ENCODE measurements at places on chromosomes 1 and 21.
A peak's percentile ranks its signal among the peaks of the same experiment; 100 is the strongest.

DNA sequence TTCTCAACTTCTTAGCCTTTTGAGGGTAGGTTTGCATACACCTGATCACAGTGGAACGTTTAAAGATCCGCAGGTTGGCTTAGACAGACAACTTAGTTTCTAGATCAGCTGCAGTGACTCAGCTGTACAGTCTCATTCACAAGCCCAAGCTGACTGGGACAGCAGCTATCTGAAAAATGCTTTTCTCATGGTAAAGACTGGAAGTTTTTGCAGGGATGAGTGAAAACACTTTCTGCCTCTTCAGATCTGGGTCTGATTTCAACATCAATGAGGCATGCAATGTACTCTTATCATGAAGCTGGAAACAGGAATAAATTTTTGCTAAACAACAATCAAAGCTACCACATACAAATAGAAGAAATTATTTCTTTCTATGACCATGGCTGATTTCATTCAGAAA lies 61.1 kb upstream of the PTBP2 start:
- H3K36me3 ChIP-seq: no peaks in the 10 kb centered on the region
- no peaks in the 10 kb centered on the region for H3K27me3 ChIP-seq
- no peak overlapping the region for H3K27ac ChIP-seq
- DNase-seq: no peak
- no peak overlapping the region for H3K4me3 ChIP-seq

- DNase-seq: no peak
- H3K27ac ChIP-seq: no peak overlapping the region
- H3K4me3 ChIP-seq: no peak overlapping the region
- H3K27me3 ChIP-seq: peaks cover 3% of the 10 kb centered on the region
- H3K4me1 ChIP-seq: no peaks in the 10 kb centered on the region
These were observed 10.9 kb downstream of the PADI2 start for GRCh38 chr1:17108360-17108759.

GRCh38 chr1:30505853-30506252 lies 217.5 kb downstream of the MATN1 start:
- no peak overlapping the region for H3K27ac ChIP-seq
- no peak overlapping the region for H3K4me3 ChIP-seq
- no peaks in the 10 kb centered on the region for H3K36me3 ChIP-seq
- no peaks in the 10 kb centered on the region for H3K27me3 ChIP-seq
- DNase-seq: no peak

DNA sequence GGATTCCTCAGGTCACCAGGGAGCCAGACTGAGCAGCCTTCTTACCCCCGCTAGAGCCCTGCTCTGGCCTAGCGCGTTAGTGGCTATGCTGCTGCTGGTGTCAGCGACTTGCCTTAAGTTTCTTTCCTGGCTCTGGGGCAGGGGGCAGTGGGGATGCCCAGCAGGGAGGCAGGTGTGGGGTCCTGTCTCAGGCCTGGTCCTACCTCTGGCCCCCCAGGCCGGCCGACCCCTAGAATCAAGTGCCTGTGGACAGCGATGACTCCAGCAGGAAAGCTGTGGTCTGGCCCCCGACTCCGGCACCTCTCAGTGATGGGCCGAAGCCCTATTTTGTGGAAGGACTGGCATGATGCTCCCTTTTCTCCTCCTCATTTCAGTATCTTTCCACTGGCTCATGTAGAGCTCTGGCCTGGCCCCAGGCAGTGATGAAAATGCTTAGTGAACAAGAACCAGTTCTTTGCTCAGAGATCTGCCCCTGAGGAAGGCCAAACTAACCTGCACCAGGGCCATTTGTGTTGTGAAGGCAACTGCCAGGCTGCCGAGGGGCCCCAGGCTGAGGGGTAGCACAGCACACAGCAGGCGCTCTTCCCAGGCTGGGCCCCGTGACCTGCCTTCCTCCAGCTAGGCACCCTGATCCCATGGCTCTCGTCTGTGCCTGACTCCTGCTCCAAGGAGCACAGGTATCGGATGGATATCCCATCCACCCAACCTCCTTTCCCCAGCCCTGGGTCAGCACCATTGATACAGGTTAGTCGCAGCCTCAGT lies 23.7 kb downstream of the MRPL37 start:
- no peaks in the 10 kb centered on the region for H3K4me1 ChIP-seq
- H3K4me3 ChIP-seq: no peak overlapping the region
- no peak overlapping the region for H3K27ac ChIP-seq
- no peaks in the 10 kb centered on the region for H3K27me3 ChIP-seq
- no peak for DNase-seq
- H3K36me3 ChIP-seq: peaks cover 23% of the 10 kb centered on the region

GRCh38 chr1:64912191-64912590 lies 54.2 kb downstream of the JAK1 start:
- no peak overlapping the region for H3K4me3 ChIP-seq
- peaks cover 61% of the 10 kb centered on the region for H3K4me1 ChIP-seq
- H3K36me3 ChIP-seq: peaks cover 2% of the 10 kb centered on the region
- H3K27me3 ChIP-seq: no peaks in the 10 kb centered on the region
- no peak for DNase-seq

DNA sequence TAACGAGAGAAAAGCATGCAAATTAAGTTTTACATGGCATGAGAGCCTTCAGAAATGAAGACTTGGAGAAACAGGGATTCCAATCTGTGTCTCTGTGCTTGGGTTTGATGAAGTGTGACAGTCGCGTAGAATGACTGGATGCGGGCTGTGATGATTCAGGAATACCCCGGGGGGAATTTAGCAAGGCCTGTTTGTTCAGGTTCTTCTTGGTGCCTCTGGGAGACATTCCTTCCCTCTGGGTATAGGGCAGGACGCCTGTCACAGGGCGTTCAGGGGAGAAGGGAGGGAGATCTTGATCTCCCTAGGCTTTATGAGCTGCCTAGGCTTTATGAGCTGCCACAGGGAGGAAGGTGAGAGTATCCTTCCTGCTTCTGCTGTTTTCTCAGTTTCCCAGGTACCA lies 36.6 kb downstream of the DOP1B start:
- H3K36me3 ChIP-seq: peaks cover 3% of the 10 kb centered on the region
- no peak overlapping the region for H3K4me3 ChIP-seq
- H3K4me1 ChIP-seq: peaks cover 14% of the 10 kb centered on the region

GRCh38 chr1:197632651-197633050 lies 142.6 kb downstream of the DENND1B start:
- H3K4me1 ChIP-seq: no peaks in the 10 kb centered on the region
- peaks cover 26% of the 10 kb centered on the region for H3K36me3 ChIP-seq
- no peaks in the 10 kb centered on the region for H3K27me3 ChIP-seq

DNA sequence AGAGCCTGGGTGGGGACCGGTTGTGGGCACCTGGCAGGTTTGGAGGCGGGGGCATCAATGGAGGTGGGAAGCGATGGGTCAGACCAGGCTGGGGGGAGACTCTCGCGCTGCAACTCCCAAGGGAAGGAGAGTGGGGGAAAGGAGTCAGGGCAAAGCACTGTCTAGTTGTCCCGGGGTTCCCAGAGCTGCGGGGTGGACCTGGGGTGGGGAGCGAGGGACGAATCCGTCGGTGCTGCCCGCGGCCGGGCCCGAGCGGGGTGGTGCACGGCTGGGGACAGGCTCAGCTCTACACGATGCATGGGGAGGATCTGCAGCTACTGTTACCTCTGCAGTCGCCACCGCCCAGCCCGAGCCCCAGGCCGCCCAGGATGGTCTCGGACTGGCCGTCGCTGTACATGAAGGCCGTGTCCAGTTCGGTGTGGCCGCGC lies 427 bp downstream of the AKR7A2 start:
- H3K4me3 ChIP-seq: peak overlapping the region; percentile 91
- peak overlapping the region; percentile 87 for H3K27ac ChIP-seq
- peaks cover 30% of the 10 kb centered on the region for H3K4me1 ChIP-seq
- peaks cover 20% of the 10 kb centered on the region for H3K36me3 ChIP-seq

DNA sequence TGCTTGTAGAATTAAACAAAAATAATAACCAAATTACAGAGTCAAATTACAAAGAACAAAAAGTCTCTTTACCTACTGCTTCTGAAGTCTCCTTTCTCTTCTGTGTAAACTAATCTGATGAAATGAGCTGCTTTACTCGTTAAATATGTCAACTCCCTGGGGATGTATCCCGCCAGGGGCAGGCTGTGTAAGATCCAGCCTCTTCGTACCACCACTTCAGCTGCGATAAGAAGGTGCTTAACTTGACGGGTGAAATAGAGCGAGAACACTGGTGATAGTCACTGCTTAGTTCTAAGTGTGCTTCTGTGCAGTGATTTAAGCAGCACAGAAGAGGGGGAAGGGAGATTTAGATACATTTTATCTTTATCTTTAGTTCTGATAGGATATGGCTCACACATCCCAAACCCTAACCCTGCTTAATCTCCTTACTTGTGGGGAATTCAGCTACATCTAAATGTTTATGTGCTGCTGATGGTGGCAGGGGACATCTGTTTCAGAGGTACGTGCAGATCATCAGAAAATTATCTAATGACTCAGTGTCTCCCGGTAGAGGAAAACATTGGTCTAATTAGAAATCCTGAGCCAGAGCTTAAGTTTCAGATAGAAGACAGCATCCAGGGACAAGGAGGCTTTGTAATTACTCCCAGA lies 46.0 kb downstream of the RHOU start:
- peaks cover 10% of the 10 kb centered on the region for H3K27me3 ChIP-seq
- H3K36me3 ChIP-seq: no peaks in the 10 kb centered on the region
- no peak overlapping the region for H3K4me3 ChIP-seq
- no peak for DNase-seq
- H3K27ac ChIP-seq: no peak overlapping the region

DNA sequence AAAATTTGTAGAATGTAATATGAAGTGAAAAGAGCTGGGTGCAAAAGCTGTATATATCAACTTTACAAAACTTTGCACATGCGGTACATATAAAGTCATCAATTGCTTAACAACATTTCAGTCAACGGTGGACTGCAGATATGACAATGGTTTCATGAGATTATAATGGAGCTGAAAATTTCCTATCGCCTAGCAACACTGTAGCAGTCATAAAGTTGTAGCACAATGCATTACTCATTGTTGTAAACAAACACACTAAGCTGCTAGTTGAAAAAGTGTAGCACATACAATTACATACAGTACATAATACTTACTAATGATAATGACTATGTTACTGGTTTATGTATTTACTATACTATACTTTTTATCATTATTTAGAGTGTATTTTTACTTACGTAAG lies 64.0 kb downstream of the RGS7 start:
- no peaks in the 10 kb centered on the region for H3K4me1 ChIP-seq
- H3K27me3 ChIP-seq: no peaks in the 10 kb centered on the region
- DNase-seq: no peak

DNA sequence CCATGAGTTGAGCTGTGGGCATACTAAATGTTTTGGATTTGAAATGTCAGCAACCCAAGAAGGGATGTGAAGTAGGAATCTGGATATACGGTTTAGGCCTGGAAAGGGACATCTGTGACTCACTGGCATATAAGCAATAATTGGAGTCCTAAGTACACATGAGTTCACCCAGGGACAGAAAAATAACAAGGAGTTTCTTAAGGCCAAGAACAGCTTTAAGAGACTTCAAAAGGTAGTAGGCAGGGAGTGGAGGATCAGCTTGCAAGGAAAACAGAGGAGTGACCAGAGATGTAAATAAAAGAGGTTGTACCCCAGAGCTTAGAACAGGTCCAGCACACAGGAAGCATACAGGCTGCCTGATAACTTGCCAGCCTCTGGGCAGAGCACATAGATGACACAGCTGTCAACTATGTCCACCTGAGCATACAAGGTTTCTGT lies 28.1 kb downstream of the TMEM50B start:
- H3K27ac ChIP-seq: no peak overlapping the region
- no peak for DNase-seq
- H3K4me1 ChIP-seq: no peaks in the 10 kb centered on the region
- H3K4me3 ChIP-seq: no peak overlapping the region

DNA sequence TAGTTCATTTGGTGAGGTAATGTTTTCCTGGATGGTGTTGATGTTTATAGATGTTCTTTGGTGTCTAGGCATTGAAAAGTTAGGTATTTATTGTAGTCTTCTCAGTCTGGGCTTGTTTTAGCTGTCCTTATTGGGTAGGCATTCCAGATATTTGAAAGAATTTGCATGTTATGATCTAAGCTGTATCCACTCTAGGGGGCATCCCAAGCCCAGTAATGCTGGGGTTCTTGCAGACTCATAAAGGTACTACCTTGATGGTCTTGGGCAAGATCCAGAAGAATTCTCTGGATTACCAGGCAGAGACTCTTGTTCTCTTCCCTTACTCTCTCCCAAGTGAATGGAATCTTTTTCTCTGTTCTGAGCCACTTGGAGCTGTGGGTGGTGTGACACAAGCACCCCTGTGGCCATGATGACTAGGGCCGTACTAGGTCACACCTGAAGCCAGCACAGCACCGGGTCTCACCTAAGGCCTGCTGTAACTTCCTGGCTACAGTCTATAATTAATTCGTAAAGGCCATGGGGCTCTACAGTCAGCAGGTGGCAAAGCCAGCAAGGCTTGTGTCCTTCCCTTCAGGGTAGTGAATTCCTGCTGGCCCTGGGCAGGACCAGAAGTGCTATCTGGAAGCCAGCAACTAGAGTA lies 74.8 kb upstream of the PDE4B start:
- no peak overlapping the region for H3K4me3 ChIP-seq
- H3K4me1 ChIP-seq: no peaks in the 10 kb centered on the region
- no peak for DNase-seq
- H3K27ac ChIP-seq: no peak overlapping the region

DNA sequence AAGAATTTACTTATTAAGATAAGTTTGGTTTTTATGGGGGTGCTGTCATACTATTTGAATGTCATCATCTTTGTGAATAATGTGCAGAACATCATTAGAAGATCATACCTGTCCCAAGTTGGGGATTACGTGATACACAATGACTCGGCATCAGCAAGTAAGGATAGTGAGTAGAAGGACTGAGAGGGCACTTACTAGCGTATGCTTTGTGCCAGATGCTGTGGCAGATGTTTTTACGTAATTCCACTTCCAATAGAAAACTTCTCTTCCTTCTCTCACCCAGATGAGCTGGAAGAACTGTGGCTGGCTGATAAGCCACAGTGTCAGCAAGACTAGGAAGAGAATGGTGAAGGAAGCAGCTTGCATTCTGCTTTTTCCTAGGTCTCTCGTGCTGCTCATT lies 28.1 kb upstream of the TGFB2 start:
- no peaks in the 10 kb centered on the region for H3K27me3 ChIP-seq
- no peak overlapping the region for H3K27ac ChIP-seq
- peaks cover 6% of the 10 kb centered on the region for H3K36me3 ChIP-seq
- no peak overlapping the region for H3K4me3 ChIP-seq

DNA sequence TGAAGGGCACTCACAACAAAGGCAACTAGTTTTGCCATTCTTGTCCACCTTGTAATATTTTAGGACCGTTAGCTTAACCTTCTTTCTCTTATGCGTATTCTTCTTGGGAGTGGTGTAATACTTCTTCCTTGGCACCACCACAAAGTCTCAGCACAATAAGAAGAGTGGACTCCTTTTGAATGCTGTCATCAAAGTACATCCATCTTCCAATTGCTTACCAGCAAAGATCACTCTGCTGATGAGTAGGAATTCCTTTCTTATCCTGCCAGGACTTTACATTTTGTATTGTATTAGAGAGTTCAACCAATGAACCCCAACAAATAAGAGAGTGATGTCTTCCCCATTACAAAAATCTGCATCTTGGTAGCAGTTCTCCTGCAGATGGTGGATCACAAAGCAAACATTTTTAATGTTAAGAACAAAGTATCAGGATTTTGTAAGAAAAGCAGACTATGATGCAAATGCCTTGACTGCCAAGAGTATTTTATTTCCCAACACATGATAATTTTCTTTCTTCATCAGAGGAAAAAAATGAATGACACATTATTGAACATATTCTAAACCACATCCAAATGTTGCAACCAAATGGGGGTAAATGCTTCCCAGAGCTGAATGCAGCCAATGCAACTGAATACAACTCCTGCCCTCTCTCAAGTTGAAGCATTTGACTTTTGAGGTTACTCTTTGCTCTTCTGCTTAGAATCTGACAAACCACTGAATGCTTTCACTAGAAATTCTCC lies 5.1 kb upstream of the ARNT start:
- H3K4me3 ChIP-seq: no peak overlapping the region
- H3K27me3 ChIP-seq: no peaks in the 10 kb centered on the region
- H3K27ac ChIP-seq: no peak overlapping the region
- peaks cover 13% of the 10 kb centered on the region for H3K4me1 ChIP-seq
- H3K36me3 ChIP-seq: peaks cover 1% of the 10 kb centered on the region

All from activated T-helper 1 cell treated with anti-CD3 and anti-CD28 coated beads, Interleukin-12 subunit alpha, Interleukin-12 subunit beta, Interleukin-2, Interleukin-4 antibody, amounts not matched to agents 30 ng/mL and 10 ng/mL and 1 ng/mL, durations not matched to agents 14 hours and 24 hours and 36 hours (primary cell).